Mononuclear cell (primary cell): ENCODE measurements at places on chromosomes 6 and 20. TPM values are rescaled to one million over a fixed set of nuclear protein-coding genes. Genes with fewer than 3 reads are reported as not detected.

Gene ELOVL2
- total RNA-seq = not detected

Gene RNF182
- total RNA-seq = not detected

Gene SCRT2
- total RNA-seq = not detected

Gene C6orf132
- total RNA-seq = not detected

Gene CNR1
- 0.42 TPM for total RNA-seq

Gene SLC4A11
- total RNA-seq = 0.21 TPM

Gene ZNF217
- 65.8 TPM for total RNA-seq

Gene RPRD1B
- 69.2 TPM for total RNA-seq

Gene TAPBP
- 188 TPM for total RNA-seq

Gene LAMA2
- total RNA-seq = 0.63 TPM

Gene SLC13A3
- 0.10 TPM for total RNA-seq

Gene NHSL1
- total RNA-seq = 0.63 TPM

Gene PI16
- 3.6 TPM for total RNA-seq

Gene ZNF391
- 0.84 TPM for total RNA-seq

Gene GCNT2
- 6.8 TPM for total RNA-seq

Gene ECHDC1
- total RNA-seq = 17.9 TPM

Gene CLIC1
- 421 TPM for total RNA-seq

Gene NFS1
- 7.1 TPM for total RNA-seq

Gene CTCFL
- total RNA-seq = not detected

Gene EFHC1
- 6.4 TPM for total RNA-seq

Gene DOK5
- not detected for total RNA-seq

Gene ATP9A
- 2.3 TPM for total RNA-seq

Gene PRPH2
- total RNA-seq = not detected

Gene PSORS1C1
- total RNA-seq = not detected

Gene CRISP2
- not detected for total RNA-seq

Gene CD24
- 2.4 TPM for total RNA-seq

Gene ASCC3
- total RNA-seq = 47.5 TPM

Gene TP53TG5
- under 0.01 TPM for total RNA-seq

Gene ADAT2
- total RNA-seq = 8.1 TPM

Gene DNAH8
- total RNA-seq = 0.10 TPM

Gene LRFN2
- 0.21 TPM for total RNA-seq

Gene MOXD1
- 0.52 TPM for total RNA-seq

Gene FBXO5
- total RNA-seq = 5.1 TPM

Gene STX11
- 118 TPM for total RNA-seq

Gene TTK
- 0.52 TPM for total RNA-seq

Gene VIP
- total RNA-seq = not detected

Gene GPLD1
- total RNA-seq = 0.42 TPM

Gene CGA
- not detected for total RNA-seq

Gene ECT2L
- not detected for total RNA-seq

Gene BEND6
- 1.0 TPM for total RNA-seq

Gene LBP
- total RNA-seq = not detected

Gene ARMH2
- not detected for total RNA-seq

Gene UNC93A
- not detected for total RNA-seq

Gene TFAP2C
- total RNA-seq = not detected
